Psoas muscle (tissue), 8 donors: ENCODE measurements at places on chromosomes 3 and 15. TPM values are rescaled to one million over a fixed set of nuclear protein-coding genes. Genes with fewer than 3 reads are reported as not detected.

TNFAIP8L3 gene
- 0.78 TPM for total RNA-seq

IL16 gene
- total RNA-seq, result 2.1 TPM

- peak; percentile 88 for DNase-seq
These were observed 19.8 kb upstream of the NUDT16 start for GRCh38 chr3:131361464-131362421.

DNA sequence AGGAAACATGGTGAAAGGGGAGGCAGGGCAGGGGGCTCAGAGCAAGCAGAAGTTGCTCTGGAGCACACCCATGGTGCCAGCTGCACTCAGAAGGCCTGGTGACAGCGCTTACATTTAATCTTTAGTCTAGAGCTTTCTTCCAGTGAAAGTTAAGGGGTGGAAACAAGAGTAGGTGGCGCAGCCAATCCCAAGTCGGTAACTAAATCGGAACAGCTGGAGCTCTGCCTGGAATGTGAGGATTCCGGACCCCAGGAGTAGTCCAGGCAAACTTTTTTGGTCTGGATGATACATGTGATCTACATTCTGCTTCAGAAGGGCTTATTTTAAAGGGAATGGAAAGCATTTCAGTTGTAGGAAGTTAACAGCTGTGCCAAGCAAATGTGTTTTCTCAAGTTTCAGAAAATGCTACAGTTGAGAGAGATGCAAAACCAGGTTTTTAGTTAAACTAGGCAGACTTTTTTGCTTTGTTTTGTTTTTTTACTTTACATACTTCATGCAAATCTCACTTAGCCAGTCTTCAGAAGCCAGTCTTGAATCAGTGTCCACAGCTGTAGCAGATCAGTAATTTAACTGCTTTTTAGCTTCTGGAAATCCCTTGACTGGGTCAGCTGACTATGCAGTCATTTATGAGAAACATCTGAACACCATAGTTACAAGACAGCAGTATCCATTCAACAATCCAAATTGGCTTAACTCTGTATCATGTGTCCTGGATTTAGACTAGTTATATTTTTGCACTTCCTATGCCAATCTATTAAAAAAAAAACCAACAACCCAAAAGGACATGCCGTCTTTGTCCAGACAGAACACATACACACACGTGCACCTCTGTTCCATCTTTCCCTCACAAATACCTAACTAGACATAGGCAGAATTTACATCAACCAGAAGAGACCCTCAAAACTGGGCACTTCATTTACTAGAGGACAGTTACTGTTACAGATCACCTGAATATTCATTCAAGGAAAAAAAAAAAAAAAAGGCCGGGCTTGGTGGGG lies 33.2 kb downstream of the ZNF106 start:
- DNase-seq, result peak; percentile 65

GRCh38 chr3:109702252-109702651 lies 364.9 kb upstream of the DPPA4 start:
- DNase-seq, result no peak

GRCh38 chr3:66353530-66353929 lies 132.7 kb downstream of the SLC25A26 start:
- no peak for DNase-seq

- DNase-seq, result no peak
These were observed 28.5 kb downstream of the PTPRG start for GRCh38 chr3:61589856-61590255.

- DNase-seq, result no peak
These were observed 101.5 kb downstream of the DUT start for GRCh38 chr15:48432688-48433087.

CACNA2D3 gene
- 6.1 TPM for total RNA-seq

- no peak for DNase-seq
These were observed 33.5 kb upstream of the PTPN23 start for GRCh38 chr3:47347217-47347801.

- no peak for DNase-seq
These were observed 47.4 kb downstream of the WNT5A start for GRCh38 chr3:55439657-55440056.

DNA sequence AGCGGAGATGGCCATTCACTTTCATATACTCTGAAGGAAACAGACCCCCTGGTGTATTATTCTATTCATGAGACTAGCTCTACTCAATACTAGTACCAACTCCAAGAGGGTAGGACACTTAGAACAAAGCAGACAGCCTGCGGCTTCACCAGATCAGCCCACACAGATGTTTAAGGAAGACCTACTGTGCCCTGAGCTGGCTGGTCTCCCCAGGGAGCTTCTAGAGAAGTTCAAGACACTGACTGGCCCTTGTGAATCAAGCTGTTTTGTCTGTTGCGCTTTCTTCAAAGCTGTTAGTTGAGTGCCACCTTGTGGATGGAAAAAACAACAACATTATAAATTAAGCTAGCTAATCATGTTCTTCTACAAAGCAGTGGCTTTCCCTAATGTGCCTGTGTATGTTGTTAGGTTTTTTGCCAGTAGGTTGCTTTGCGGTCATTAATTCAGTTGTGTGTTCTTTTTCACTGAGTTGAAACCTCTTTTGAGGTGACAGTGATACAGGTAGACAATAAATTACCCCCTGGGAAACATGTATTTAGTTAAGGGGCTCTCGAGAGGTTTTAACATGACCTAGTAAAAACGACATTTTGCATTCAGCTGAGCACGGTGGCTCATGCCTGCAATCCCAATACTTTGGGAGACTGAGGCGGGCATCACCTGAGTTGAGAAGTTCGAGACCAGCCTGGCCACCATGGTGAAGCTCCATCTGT lies 64.2 kb upstream of the MYZAP start:
- DNase-seq, result no peak

DNA sequence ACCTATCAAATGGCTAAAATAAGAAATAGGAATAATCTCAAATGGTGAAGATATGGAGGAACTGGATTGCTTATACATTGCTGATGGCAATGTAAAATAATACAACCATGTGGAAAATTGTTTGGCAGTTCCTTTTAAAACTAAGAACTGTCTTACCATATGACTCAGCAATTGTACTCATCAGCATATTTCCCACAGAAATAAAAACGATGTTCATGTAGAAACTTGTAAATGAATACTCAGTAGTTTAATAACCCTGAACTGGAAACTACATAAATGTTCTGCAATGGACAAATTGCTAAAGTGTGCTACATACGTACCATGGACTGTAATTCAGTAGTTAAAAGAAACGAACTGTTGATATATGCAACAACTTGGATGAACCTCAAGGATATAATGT lies 253.9 kb upstream of the RBMS3 start:
- DNase-seq, result no peak

- no peak for DNase-seq
These were observed 59.2 kb downstream of the TMOD3 start for GRCh38 chr15:51888593-51889195.

P2RY13 gene
- total RNA-seq, result 0.73 TPM

- DNase-seq, result no peak
These were observed 372.8 kb upstream of the TBL1XR1 start for GRCh38 chr3:177569875-177570657.

- DNase-seq, result no peak
These were observed 65.7 kb downstream of the RARB start for GRCh38 chr3:25493786-25494185.

MKRN3 gene
- total RNA-seq, result 2.1 TPM

DNA sequence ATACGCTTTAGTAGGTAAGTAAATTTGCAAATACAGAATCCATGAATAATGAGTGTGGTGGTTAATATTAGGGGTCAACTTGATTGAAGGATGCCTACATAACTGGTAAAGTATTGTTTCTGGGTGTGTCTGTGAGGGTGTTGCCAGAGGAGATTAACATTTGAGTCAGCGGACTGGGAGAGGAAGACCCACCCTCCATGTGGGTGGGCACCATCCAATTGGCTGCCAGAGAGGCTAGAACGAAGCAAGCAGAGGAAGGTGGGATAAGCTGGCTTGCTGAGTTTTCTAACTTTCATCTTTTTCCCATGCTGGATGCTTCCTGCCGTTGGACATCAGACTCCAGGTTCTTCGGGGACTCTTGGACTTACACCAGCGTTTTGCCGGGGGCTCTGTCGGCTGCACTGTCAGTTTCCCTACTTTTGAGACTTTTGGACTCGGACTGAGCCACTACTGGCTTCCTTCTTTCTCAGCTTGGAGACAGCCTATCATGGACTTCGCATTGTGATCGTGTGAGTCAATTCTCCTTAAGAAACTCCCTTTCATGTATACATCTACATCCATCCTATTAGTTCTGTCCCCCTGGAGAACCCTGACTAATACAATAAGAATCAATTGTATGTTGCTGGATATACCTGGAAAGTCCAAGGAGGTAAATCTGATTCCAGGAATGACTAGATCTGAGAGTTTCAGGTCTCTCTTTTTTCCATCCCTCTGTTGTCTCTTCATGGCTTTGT lies 25.8 kb upstream of the NEDD4 start:
- DNase-seq, result no peak

- no peak for DNase-seq
These were observed 247.2 kb downstream of the SLC9A9 start for GRCh38 chr3:143600756-143601718.

DNA sequence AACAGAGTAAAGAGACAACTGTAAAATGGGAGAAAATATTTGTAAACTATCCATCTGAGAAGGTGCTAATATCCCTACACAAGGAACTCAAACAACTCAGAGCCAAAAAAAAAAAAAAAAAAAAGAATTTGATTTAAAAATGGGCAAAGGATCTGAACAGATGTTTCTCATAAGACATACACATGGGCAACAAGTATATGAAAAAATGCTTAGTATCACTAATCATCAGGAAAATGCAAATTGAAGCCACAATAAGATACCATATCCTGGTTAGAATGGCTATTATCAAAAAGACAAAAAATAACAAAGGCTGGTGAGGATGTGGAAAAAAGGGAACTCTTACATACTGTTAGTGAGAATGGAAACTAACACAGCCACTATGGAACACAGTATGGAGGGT lies 36.2 kb downstream of the TXNRD3 start:
- no peak for DNase-seq

GRCh38 chr15:90231028-90232017 lies 2.4 kb downstream of the CIB1 start:
- DNase-seq, result no peak

GRCh38 chr3:45309876-45310275 lies 78.5 kb upstream of the LARS2 start:
- DNase-seq, result no peak

DNA sequence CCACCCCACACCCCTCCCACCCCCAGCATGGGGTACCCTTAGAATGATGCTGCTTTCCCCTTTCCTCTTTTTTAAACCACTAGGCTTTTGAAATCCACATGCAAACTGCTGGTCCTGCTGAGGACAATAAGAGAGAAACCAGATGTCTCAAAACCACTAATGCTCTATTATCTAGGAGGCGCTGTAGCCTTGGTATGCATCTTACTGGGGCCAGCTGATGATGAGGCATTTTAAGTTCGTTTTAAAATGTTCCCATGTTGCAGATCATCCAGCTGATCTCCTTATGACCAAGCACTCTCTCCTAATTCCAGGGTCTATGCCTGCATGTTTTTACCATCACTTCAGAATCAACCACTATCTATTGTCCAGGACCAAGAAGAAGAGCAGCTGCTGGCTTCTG lies 1.3 kb downstream of the NME9 start:
- DNase-seq, result no peak

GPR62 gene
- 0.65 TPM for total RNA-seq

DNA sequence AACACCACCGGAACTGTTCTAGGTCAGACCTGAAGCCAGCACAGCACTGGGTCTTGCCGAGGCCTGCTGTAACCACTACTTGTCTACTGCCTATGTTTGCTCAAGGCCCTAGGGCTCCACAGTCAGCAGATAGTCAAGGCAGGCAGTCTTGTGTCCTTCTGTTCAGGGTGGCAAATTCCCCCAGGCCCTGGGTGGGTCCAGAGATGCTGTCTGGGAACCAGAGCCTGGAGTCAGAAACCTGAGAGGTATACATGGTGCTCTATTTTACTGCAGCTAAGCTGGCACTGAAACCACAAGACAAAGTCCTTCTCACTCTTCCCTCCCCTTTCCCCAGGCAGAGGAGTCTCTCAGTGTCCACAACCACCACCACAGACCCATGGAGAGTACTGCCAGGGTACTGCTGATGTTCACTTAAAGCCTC lies 89.9 kb downstream of the BBX start:
- DNase-seq, result no peak

GRCh38 chr3:184563561-184563925 lies 2.0 kb downstream of the EPHB3 start:
- DNase-seq, result no peak

LRRC2 gene
- total RNA-seq, result 65.1 TPM

- DNase-seq, result no peak
These were observed 21.6 kb downstream of the MESD start for GRCh38 chr15:80967991-80968510.

DNA sequence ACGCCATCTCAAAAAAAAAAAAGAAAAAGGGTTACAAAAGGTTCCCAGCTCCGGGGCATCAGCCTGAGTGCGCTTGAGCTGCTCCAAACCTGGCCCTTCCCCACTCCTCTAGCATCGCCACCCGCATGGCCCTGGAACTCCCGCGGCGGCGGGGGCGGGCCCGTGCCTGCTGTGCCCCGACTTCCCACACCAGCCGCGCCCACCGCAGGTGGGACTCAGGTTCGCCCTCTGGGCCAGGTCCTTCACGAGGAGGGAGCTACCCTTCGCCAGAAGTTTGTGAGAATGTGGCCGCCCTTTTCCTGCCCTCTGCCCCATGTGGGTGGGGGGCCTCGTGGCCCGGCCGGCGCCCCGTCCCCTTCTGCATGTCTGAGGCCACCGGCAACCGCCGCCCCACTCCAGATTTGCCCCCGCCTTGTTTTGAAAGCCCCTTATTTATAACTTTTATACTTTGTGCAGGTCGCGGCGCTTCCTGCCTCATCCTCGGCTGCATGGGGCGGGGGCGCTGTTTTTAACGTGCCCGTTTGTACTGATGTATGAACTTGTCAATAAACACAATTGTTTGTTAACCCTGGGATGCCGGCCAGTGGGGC lies 507 bp upstream of the JMJD7 start:
- no peak for DNase-seq

MORC1 gene
- not detected for total RNA-seq

PAQR5 gene
- 0.39 TPM for total RNA-seq

DNA sequence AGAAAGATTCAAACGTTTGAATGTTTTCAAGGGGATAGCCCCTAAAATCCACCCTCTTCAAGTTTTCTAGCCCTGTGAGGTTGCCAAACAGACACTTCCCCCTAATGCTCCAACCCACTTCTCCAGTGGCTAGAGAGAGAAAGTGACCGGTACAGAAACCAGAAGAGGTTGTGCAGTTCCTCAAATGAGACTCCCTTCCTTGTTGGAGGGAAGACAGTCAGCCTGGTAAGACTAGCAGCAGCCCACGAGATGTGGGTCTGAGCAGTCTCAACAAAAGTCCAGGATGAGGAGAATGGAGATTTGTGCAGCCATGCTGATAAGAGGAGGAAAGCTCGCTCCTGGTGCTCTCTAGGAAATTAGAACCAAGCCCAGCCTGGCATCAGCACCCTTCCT lies 222.8 kb upstream of the TPRG1 start:
- no peak for DNase-seq

- DNase-seq, result no peak
These were observed 364.9 kb upstream of the RBMS3 start for GRCh38 chr3:28915741-28916500.

CD80 gene
- 0.22 TPM for total RNA-seq

DNA sequence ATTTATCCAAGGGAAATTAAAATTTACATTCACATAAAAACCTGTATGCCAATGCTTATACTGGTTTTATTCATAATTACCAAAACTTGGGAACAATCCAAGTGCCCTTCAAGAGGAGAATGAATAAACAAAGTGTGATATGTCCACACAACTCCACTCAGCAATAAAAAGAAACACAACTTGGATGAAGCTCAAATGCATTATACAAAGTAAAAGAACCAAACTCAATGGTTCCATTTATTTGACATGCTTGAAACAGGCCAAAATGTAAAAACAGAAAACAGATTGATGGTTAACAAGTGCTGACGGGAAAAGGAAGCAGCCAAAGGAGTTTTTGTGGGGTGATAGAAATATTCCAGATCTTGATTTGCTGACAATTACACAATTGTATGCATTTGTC lies 23.5 kb downstream of the OCA2 start:
- DNase-seq, result no peak
